ENCODE measurements at places on chromosomes 5 and 9. TPM values are rescaled to one million over a fixed set of nuclear protein-coding genes. Genes with fewer than 3 reads are reported as not detected.

- no peaks in the 10 kb centered on the region for H3K4me1 ChIP-seq
- H3K4me3 ChIP-seq: no peak overlapping the region
- H3K27ac ChIP-seq: no peak overlapping the region
- DNase-seq: no peak
Measured at GRCh38 chr5:112407240-112407639, 11.8 kb downstream of the EPB41L4A start.

- no peak overlapping the region for H3K4me3 ChIP-seq
- DNase-seq: no peak
- H3K27me3 ChIP-seq: no peaks in the 10 kb centered on the region
- H3K36me3 ChIP-seq: no peaks in the 10 kb centered on the region
Measured at GRCh38 chr9:108182950-108183381, 672.8 kb downstream of the ACTL7B start.

Gene RNF130
- total RNA-seq: 17.7 TPM

Gene NR4A3
- total RNA-seq: 53.1 TPM

Gene SEMA6A
- total RNA-seq: 0.50 TPM

- no peak for DNase-seq
- H3K36me3 ChIP-seq: no peaks in the 10 kb centered on the region
- no peak overlapping the region for H3K4me3 ChIP-seq
Measured at GRCh38 chr5:80915716-80916115, 44.4 kb upstream of the RASGRF2 start.

DNA sequence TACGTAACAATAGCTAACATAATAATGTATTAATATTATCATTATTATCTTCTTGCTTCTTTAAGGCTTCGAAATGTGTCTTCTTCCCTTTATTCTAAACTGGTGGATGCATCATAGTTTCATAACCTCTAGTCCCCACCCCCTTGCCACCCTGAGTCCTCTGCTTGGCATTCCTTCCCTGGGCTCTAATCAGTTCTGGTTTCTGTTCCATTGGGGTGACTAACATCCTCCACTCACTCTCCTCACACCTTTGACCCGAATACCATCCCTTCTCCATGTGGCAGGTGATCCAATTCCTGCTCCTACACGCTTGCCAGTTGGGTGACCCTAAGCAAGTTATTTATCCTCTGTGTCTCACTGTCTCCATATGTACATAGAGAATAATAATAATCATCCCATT, 286.1 kb downstream of the TRPM3 start:
- peaks cover 3% of the 10 kb centered on the region for H3K27me3 ChIP-seq
- no peak overlapping the region for H3K4me3 ChIP-seq
- no peak for DNase-seq
- no peaks in the 10 kb centered on the region for H3K4me1 ChIP-seq
- no peak overlapping the region for H3K27ac ChIP-seq

Gene CNTNAP3
- total RNA-seq: not detected

GRCh38 chr5:72746736-72747135, 69.7 kb upstream of the TNPO1 start:
- no peak overlapping the region for H3K27ac ChIP-seq
- no peak for DNase-seq
- H3K36me3 ChIP-seq: no peaks in the 10 kb centered on the region
- peaks cover 9% of the 10 kb centered on the region for H3K27me3 ChIP-seq

Gene OR1J4
- total RNA-seq: not detected

DNA sequence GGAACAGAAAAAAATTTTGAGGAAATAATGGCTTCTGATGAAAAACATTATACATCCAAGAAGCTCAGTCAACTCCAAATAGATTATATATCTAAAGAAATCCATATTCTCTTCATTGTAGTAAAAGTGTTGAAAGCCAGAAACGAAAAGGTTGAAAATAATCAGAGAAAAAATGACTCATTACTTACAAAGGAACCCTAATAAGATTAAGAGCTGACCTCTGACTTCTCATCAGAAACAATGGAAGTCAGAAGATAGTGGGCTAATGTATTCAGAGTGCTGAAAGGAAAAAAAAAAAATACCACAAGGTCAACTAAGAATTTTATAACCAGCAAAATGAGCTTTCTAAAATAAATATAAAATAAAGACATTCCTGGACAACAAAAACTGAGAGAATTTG, 60.0 kb downstream of the HSD17B4 start:
- no peak for DNase-seq
- H3K27ac ChIP-seq: no peak overlapping the region
- H3K36me3 ChIP-seq: peaks cover 14% of the 10 kb centered on the region

Gene PCDHB4
- not detected for total RNA-seq

Gene PFN3
- total RNA-seq: not detected

- peaks cover 2% of the 10 kb centered on the region for H3K36me3 ChIP-seq
- peaks cover 59% of the 10 kb centered on the region for H3K4me1 ChIP-seq
- DNase-seq: peak; percentile 83
Measured at GRCh38 chr9:84296146-84296843, 44.3 kb downstream of the SLC28A3 start.

Gene GCNT4
- 3.2 TPM for total RNA-seq

Gene CYLC2
- not detected for total RNA-seq

DNA sequence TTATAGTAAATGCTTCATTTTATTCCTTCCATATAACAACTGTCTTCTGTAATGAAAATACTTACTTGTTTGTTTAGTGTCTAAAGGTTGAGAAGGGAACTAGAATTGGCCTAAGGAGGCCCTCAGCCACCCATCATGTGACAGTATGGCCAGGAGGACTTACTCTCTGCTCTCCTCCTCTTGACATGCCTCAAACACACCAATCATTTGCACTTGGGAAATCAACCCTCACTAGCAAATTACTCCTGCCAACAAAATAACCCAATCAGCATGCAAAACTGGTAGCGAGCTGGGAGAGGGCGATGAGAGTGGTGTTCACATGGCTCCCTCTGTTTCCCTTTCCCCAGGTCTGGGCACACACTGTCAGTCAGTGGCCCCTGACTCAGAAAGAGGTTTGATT, 58.6 kb upstream of the MEF2C start:
- H3K4me1 ChIP-seq: peaks cover 5% of the 10 kb centered on the region
- H3K27me3 ChIP-seq: peaks cover 8% of the 10 kb centered on the region
- no peak for DNase-seq
- H3K27ac ChIP-seq: no peak overlapping the region
- no peaks in the 10 kb centered on the region for H3K36me3 ChIP-seq

Gene EFNA5
- total RNA-seq: not detected

DNA sequence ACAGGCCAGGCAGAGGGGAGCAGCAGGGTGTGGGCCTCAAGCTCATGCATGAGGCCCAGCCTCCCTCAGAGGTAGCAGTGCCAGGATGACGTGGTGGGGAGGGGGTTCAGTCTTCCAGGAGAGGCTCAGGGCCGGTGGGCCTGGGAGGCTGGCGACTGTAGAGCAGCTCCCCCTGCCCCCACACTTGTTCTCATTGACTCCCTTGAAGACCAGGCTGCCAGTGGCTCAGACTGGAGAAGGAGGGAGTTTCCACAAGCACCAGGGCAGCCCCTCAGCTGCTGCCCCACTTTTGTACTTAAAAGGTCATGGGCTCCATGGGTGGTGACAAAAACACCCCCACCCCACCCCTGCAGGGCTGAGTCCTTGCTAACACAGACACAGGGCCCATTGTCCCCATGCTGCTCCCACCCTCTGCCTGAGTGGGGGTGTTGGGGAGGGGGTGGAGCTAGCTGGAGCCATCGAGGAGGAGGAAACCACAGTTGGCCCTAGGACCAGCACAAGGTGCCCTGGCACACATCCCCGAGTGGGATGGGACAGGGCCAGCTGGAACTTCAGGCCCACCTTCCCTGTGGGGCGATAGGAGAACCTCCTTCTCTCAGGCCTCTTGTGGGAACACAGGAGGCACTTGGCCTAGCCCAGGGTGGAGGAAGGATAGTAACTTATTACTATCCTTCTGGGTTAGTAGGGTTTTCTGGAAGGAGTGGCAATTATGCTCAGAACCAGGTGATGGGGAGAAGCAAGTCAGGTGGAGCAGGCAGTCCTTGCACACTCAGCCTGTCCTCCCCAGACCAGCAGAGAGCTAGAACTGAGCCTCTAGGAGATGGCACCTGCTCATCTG, 10.7 kb downstream of the PDLIM4 start:
- peaks cover 7% of the 10 kb centered on the region for H3K27me3 ChIP-seq
- no peaks in the 10 kb centered on the region for H3K36me3 ChIP-seq
- H3K27ac ChIP-seq: no peak overlapping the region
- peaks cover 47% of the 10 kb centered on the region for H3K4me1 ChIP-seq
- DNase-seq: no peak

Gene REEP2
- 6.6 TPM for total RNA-seq

Gene CNTLN
- 0.22 TPM for total RNA-seq

Gene HAVCR2
- 30.2 TPM for total RNA-seq

DNA sequence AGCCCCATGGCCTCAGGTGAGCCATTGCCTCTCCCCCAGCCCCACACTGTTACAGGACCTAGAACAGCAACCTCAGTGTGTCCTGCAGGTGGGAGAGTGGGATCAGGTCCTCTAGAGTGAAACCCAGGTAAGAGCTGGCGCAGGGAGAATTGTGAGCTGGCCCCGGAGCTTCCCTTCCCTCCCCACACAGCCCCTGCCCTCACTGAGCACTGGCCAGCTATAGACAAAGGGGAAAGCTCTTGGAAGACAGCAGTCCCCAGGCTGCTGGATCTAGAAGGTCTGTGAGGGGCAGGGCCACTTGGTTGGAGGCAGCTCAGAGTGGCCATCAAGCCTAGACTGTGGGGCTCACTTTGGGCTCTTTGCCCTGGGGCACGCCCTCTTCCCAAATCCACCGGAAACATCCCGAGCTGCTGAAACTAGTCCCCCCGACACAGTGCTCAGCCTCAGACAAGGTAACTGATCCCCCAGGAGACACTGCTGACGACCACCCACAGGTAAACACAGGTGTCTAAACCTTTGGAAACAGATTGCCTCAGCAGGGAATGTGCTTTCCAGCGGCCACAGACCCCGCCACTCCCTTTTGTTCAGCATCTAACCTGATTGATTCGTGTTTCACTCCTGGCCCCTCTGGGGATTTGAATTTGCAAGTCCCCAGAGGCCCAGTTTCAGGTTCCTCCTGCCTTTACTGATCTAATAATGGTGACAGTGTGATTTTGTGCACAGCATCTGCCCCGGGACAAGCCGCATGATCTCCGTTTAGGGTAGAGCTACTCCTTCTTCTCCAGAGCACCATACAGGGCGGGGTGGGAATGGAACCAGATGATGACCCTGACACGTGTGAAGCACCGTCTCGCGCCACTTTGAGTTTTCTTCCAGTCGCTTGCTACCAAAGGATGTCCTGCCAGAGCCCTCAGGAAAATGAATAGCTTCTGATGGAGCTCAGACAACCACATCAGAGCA, 42.2 kb upstream of the ADAMTS2 start:
- H3K27ac ChIP-seq: no peak overlapping the region
- no peaks in the 10 kb centered on the region for H3K4me1 ChIP-seq
- peaks cover 6% of the 10 kb centered on the region for H3K27me3 ChIP-seq
- no peak overlapping the region for H3K4me3 ChIP-seq
- peaks cover 6% of the 10 kb centered on the region for H3K36me3 ChIP-seq

Gene POLE3
- 48.2 TPM for total RNA-seq

DNA sequence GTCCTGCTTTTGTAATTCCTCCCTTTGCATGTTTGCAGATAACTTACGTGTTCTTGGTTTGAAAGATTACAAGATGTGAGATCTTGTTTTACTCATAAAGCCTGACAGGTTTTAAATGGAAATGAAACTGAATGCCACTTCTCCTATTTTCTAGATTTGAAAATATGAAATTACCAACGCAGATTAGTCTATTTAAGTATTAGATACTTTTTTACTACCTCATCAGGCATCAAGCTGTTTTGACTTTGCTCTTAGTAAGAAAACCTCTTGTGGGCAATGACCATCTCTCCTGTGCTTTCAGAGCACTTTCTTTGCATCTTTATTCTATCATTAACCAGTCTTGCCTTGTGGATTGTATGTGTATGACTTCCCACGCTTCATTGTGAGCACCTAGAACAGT, 3.5 kb downstream of the DMXL1 start:
- H3K27me3 ChIP-seq: no peaks in the 10 kb centered on the region
- H3K36me3 ChIP-seq: peaks cover 2% of the 10 kb centered on the region
- H3K4me1 ChIP-seq: peaks cover 54% of the 10 kb centered on the region
- H3K27ac ChIP-seq: peak overlapping the region; percentile 79
- peak overlapping the region; percentile 95 for H3K4me3 ChIP-seq

Gene F2R
- total RNA-seq: 4.5 TPM

Gene ZBED3
- total RNA-seq: 8.7 TPM

- H3K27ac ChIP-seq: peak overlapping the region; percentile 36
- peak; percentile 58 for DNase-seq
Measured at GRCh38 chr9:115008536-115009270, 78.3 kb upstream of the TNFSF8 start.

Gene ZFR
- 82.7 TPM for total RNA-seq

Gene TNFSF15
- total RNA-seq: 0.19 TPM

- no peak overlapping the region for H3K4me3 ChIP-seq
- H3K4me1 ChIP-seq: no peaks in the 10 kb centered on the region
- H3K27ac ChIP-seq: no peak overlapping the region
- DNase-seq: no peak
- no peaks in the 10 kb centered on the region for H3K27me3 ChIP-seq
Measured at GRCh38 chr5:12911156-12911555, 1006.9 kb upstream of the CTNND2 start.

DNA sequence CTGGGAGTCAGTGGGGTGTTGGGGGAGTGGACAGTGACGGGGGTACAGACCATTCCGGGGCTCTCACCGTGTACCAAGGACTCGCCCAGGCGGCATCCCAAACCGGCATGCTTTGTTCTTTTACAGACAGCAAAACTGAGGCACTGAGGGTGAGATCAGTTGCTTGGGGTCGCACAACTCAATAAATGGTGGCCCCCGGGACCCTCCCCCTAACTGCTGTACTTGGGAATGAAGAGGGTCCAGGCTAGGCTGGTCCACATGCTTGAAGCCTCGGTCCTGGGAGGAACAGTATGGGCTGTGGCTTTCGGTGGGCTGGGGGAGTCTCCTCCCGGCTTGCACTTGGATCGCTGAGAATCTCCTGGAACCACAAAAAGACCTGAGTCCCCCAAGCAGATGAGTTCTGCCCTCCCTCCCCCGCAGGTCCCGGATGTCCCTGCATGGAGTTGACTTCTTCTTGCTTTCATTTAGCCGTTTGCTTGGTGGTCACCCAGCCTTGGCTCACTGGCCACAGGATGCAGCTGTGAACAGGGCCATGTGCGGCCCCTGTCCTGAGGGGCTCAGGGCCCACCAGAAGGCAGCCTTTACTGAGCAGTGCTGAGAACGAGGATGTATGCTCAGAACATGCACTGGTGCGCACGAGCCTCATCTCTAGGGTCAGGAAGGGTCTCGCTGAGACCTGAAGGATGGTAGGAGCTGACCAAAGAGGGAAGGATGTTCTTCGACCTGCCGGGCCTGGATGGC, 4.2 kb downstream of the LAMC3 start:
- no peak overlapping the region for H3K4me3 ChIP-seq
- DNase-seq: no peak
- peaks cover 35% of the 10 kb centered on the region for H3K27me3 ChIP-seq
- no peaks in the 10 kb centered on the region for H3K4me1 ChIP-seq

DNA sequence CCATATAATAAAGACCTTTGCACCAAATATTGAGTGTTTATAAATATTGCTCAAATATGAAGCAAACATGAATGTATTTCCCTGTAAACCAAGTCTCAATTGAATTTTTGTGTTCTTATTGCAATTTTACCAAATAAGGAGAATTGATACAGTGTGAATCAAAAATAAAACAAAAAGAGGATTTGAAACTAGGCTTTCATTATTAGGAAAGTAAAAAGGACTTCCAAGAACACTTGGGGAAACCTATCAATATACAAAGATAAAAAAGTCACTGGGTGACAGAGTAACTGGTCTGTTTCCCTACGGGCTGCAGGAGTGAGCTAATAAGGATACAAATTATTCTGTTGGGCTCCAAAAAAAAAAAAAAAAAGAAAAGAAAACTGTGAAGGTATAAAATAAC, 44.8 kb upstream of the SNX2 start:
- H3K4me1 ChIP-seq: no peaks in the 10 kb centered on the region
- no peak overlapping the region for H3K27ac ChIP-seq
- no peak overlapping the region for H3K4me3 ChIP-seq
- H3K36me3 ChIP-seq: no peaks in the 10 kb centered on the region
- peaks cover 18% of the 10 kb centered on the region for H3K27me3 ChIP-seq

Measured in activated T-cell treated with anti-CD3 and anti-CD28 coated beads, Interleukin-2, amount 50 U/mL, for 72 hours (primary cell).